RPMI8226 (cell line): ENCODE measurements at places on chromosomes 5 and 9.

DNA sequence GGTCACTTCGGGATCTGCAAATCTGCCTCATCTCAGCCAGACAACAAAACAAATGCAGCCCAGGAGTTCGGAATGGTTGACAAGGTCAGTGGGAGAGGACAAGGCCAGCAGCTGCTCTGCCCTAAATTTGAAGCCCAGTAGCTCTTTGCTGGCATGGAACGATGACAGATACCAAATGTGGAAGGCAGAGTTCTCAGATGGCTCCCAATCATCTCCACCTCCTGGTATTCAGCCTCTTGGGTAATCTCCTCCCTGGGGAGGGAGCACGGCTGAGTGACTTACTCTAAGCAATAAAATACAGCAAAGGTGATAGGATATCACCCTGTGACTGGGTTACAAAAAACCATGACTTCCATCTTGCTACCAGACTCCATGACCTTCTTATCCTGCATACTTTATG is 172.8 kb downstream of the ENTREP1 start:
- no peak for DNase-seq

GRCh38 chr5:129909225-129909624 is 5.0 kb downstream of the CHSY3 start:
- no peak for DNase-seq

DNA sequence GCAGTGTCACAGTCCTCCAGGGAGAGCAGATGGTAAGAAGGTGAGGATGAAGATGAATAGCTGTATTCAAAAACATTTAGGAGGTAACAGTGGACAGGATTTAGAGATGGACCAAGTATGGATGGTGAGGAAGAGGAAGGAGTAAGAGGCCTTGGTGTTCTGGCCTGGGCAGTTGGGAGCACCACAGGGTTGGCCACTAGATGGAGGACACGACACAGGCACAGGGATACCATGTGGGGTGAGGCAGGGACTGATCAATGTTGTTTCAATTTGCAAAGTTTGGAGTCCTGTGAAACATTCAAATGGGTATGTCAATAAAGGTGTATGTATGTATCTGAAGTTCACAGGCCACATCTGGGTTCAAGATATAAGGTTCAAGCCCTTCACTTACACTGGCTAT is 141.1 kb upstream of the RASEF start:
- DNase-seq: no peak

GRCh38 chr9:7368410-7369292 is 430.9 kb downstream of the DMAC1 start:
- DNase-seq: no peak

GRCh38 chr9:73844135-73844534 is 653.0 kb upstream of the RORB start:
- DNase-seq: no peak

DNA sequence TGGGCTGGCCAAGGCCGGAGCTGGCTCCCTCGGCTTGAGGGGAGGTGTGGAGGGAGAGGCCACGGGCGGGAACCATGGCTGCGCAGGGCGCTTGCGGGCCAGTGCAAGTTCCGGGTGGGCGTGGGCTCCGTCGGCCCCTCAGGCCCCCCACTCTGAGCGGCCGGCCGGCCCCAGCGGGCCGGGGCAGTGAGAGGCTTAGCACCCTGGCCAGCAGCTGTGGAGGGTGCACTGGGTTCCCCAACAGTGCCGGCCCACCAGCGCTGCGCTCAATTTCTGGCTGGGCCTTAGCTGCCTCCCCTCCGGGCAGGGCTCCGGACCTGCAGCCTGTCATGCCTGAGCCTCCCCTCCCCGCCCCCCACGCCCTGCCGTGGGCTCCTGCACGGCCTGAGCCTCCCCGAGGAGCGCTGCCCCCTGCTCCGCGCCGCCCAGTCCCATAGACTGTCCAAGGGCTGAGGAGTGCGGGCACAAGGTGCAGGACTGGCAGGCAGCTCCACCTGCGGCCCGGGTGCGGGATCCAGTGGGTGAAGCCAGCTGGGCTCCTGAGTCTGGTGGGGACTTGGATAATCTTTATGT is 184.2 kb downstream of the ATPSCKMT start:
- DNase-seq: no peak

GRCh38 chr9:135536216-135536615 is 9.7 kb upstream of the OBP2A start:
- peak; percentile 59 for DNase-seq

DNA sequence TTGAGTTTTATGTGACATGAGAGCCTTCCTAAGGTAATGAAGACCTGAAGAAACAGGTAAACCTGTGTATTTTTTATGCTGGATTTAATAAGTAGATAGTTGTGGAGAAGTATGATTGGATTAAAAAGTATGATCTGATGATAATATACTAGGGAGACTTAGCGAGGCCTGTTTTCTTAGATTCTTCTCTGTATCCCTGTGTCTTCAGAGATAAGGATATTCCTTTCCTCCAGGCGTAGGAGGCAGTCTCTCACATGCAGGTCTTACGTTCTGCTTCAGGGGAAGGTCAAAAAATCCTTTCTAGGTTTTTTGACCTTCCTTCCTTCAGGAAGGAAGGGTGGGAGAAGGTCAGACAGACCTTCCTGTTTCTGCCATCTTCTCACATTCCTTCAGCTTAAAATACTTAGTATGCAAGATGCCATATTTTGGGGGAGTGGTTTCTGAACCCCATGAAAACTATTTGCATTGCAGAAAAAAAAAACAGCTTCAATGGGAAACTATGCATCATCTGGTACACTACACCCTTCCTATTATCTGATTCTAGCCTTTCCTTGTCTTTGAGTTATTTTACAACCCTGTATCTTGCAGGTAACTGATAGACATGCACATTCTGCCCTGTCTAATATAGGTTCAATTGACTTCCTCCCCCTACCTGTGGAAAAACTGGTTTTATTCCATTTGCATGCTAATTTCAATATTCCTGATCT is 57.3 kb upstream of the ZNF608 start:
- no peak for DNase-seq

GRCh38 chr5:33843579-33843978 is 48.2 kb downstream of the ADAMTS12 start:
- DNase-seq: no peak

GRCh38 chr9:137017791-137018497 is 10.1 kb downstream of the ABCA2 start:
- DNase-seq: no peak

DNA sequence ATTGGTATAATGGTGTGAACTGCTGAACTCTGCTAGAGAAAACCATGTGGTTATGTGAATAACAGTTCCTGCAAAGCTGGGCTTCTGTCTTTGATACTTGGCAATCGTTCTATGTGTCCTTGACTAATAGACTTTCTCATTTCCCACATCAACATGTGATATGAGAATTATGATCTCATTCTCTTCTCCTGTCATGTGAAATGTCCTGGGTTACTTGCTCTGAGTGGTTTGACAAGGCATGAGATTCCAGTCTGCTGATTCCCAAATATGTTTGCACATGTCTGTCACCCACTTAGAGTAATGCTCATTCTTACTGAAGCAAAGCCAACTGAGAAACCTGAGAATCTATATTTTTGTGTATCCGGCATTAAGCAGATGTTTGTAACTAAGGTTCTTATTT is 141.2 kb downstream of the PARP8 start:
- DNase-seq: no peak

GRCh38 chr5:111682121-111682520 is 74.9 kb downstream of the NREP start:
- no peak for DNase-seq

GRCh38 chr5:76358-77169 is 15.4 kb upstream of the PLEKHG4B start:
- no peak for DNase-seq

- DNase-seq: no peak
Observed at GRCh38 chr9:16637218-16637617, 233.3 kb downstream of the BNC2 start.

DNA sequence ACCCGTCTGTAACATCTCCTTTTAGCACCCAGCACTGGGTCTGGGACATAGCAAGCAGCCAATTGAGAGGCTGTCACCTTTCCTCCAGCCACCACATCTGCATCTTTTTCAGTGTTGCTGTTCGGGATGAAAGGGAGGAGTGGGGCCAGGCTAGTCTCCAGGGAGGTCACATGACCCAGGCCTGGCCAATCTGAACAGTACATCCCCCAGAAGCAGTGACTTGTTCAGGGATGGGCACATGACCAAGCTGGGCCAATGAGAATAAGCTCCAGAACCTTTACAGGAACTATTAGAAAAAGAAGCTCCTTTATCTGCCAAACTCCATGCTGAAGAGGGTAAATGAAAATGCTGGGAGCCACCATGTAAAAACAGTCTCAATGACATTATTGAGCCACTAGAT is 359.0 kb downstream of the SLIT3 start:
- no peak for DNase-seq

DNA sequence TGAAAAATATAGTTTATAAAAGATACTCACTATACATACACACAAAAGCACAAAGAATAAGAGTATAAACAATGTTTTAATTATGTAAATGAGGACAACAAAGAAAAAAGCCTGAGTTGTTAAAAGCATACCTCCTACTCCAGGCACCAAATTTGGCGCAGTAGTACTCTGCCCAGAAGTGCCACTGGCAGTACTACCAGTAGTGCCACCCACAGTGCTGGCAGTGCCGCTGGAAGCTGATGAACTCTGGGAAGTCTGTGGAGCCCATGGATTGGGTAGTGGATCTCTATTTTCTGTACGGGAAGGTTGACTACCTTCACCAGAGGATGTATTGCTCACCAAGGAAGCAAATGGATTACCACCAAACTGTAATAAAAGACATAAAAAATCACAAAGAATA is 30.2 kb downstream of the UBQLN1 start:
- DNase-seq: no peak

GRCh38 chr9:70228118-70228517 is 30.7 kb upstream of the SMC5 start:
- DNase-seq: no peak

DNA sequence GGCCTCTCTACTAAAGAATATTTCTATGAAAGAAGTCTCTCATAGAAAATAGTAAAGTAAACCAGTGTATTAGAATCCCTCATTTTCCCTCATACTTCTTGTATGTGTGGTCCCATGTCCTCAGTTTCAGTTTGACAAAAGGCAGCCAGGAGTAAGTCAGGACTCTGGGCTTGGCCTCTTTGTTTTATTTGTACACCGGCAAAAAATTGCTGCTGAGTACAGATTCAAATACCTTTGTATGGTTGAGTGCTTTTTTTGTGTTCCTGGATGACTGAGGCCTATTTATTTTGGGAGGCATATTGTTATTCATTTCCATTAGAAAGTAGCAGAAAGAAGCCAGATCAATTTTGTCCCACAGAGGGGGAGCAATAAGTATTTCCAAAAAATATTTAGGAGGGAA is 47.3 kb upstream of the CEP78 start:
- no peak for DNase-seq

GRCh38 chr5:68886814-68887213 is 207.0 kb upstream of the SLC30A5 start:
- DNase-seq: no peak
